Fibroblast of pulmonary artery (primary cell): ENCODE measurements at places on chromosomes 13 and 19.

DNA sequence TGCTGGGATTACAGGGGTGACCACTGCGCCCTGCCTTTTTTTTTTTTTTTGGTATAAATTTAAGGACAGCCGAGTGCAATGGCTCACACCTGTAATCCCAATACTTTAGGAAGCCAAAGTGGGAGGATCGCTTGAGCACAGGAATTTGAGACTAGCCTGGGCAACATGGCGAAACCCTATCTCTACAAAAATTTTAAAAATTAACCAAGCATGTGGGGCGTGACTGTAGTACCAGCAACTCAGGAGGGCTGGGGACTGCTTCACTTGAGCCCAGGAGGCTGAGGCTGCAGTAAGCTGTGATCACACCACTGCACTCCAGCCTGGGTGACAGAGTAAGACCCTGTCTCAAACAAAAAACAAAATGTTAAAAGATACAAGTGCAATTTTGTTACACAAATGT, 21.5 kb downstream of the ZNF574 start:
- no peak for DNase-seq

DNA sequence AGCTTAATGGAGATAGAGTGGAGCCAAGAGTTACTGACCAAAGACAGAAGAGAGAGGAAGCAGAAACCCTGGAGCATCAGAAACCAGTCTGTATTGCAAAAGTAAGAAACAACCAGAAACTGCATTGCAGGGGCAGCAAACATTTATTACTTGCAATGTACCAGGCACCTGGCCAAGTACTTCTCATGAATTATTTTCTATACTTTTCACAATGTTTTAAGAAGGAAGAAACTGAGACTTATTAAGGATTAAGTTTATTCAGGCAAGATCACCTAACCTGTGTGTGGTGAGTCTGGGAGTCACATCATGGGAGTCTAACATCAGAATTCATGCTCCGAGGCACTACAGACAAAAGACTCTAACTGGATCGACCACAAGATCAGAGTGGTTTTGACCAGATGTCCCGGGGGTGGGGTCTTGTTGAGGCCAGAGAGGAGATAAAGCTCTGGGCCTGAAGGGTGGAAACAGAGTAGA, 47.4 kb downstream of the TNFRSF19 start:
- peak; percentile 61 for DNase-seq

DNA sequence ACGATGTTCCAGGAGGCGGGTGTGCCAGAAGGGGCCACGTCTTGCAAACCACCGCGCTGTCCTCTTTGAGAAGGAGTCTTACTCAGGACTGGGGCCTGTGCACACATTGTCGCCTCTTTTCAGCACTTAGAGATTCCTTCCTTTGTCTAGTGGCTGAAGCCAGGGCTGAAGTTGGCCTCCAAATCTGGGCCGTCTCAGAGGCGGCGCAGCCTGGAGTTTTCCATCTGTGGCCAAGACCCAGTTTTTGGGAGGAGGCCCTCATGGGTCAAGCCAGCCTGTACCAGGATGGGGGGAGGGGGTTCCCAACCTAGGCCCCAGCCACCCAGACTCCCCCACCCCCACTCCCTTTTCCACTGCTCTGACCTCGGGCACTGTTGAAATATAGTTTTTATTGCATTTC, 11.8 kb downstream of the ANO8 start:
- no peak for DNase-seq

DNA sequence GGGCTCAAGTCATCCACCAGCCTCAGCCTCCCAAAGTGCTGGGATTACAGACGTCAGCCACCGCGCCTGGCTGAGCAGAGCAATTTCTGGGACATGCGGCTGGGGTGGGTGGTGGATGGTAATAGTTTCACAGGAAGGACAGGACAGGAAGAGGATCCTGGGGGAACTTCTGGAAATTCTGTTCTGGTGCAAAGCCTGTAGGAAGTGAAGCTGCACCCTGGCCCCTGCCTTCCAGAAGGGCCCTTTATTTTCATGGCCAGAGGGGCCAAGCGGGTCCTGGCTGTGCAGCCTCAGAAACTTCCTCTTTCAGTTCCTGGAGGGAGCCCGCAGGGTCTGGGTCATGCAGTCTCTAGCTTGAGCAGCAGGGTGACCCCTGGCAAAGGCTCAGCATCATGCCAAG, 15.7 kb downstream of the FEM1A start:
- DNase-seq: no peak

- no peak for DNase-seq
Measured at GRCh38 chr19:1487576-1488281, 2.4 kb downstream of the PCSK4 start.

- no peak for DNase-seq
Measured at GRCh38 chr13:50213526-50213925, 198.3 kb downstream of the KCNRG start.

- DNase-seq: no peak
Measured at GRCh38 chr13:109196948-109197347, 567.5 kb downstream of the MYO16 start.

DNA sequence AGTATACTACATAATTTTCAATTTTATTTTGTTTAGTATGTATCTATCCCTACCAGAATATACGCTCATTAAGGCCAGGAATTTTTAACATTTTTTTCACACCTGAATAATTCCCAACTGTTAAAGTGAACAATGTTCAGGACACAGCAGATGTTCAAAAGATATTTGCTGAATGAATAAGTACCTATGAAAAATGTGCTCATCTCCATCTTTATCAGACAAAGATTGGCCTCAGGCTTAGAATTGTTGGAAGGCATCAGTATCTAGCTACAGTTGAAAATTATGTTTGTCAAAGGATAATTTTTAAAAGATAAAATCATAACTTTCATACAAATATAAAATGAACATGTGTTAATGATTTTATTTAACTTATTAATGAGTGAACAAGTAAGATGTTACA, 30.9 kb upstream of the SERP2 start:
- DNase-seq: no peak

- peak; percentile 27 for DNase-seq
Measured at GRCh38 chr13:61795580-61795979, 379.9 kb upstream of the PCDH20 start.

DNA sequence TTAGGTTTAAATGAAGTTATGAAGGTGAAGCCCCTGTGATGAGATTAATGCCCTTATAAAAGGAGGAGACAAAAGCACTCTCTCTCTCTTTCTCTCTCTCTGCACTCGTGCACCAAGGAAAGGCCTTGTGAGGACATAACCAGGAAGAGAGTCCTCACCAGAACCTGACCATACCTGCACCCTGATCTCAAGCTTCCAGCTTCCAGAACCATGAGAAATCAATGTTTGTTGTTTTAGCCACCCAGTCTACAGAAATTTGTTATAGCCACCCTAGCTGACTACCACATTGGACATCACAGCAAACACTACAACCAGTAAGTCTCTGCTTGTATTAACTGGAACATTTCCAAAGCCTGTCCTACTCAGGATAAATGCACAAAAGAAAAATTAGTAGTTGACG, 34.7 kb upstream of the WDFY2 start:
- no peak for DNase-seq

DNA sequence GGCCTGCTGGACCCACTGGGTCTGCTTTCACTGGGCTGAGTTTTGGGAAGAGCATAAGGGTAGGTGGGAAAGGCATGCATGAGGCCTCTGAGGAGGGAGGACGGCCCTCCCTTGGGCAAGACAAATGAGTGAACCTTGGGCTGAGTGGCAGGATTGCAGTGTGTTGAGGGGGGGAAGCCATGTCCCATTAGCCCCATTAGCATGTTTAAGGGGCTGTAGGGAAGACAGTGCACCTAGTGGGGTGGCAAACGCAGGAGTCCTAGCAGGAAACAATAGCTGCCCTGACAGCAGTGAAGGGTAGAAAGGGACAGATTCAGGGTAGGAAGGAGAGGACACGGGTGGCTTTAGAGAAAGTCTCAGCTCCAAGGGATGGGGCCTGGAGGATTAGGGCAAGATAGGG, 3.1 kb upstream of the ZBTB45 start:
- DNase-seq: no peak

DNA sequence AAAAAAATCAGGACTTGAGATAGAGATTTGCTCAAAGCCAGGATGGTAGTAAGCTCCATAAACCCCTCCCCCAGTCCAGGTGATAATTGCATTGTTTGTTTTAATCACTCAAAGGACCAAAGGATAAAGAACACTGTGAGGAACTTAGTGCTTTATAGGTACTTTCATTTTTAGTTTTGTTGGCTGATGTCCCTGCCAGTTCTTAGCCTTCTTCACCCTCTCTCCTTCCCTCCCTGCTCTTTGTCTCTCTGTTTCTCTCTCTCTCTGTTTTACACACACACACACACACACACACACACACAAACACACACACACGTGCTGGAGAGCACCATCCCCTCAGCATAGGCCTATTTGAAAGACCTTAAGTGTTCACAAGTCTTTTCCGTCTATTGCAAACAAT, 5.2 kb downstream of the FRY start:
- DNase-seq: no peak

DNA sequence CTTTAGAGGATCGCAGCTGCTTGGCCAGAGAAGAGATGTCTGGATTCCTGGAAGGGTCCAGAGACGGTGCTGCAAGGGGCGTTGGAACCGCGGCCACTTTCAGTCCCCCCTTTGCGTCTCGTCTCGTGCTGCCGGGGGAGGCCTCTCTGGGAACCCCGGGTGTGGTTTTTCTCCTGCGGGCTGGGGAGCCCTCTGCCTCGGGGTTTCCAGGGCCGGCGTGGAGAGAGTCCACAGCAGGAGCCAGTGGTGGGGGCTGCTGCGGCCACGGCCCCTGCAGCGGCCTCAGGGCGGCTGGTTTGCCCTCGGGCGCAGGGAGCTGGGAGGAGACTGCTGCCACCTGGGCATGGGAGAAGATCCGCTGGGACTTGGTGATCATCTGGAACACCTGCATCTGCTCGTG, 28.5 kb downstream of the ZNF541 start:
- no peak for DNase-seq

DNA sequence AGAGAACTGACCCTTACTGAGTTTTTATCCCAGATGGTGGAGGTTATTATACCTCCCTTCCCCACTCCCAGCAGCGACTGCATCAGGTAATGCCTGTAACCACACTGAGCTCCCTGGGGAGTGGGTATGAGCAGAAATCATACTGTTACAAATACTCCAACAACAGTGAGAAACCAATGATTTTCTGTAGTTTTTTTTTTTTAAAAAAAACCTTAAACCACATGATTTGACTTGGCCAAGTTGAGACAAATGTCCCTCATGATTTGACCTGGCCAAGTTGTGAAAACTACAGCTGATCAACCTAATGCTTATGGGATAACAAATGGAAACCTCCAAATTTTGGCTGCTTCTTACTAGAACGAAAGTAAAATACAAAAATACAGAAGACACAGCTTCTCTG, 33.1 kb upstream of the SERP2 start:
- DNase-seq: no peak

GRCh38 chr13:62524061-62524460, 1108.4 kb upstream of the PCDH20 start:
- no peak for DNase-seq

GRCh38 chr13:31409678-31410356, 210.0 kb downstream of the B3GLCT start:
- DNase-seq: peak; percentile 8
